ENCODE measurements at places on chromosomes 12 and 14.

DNA sequence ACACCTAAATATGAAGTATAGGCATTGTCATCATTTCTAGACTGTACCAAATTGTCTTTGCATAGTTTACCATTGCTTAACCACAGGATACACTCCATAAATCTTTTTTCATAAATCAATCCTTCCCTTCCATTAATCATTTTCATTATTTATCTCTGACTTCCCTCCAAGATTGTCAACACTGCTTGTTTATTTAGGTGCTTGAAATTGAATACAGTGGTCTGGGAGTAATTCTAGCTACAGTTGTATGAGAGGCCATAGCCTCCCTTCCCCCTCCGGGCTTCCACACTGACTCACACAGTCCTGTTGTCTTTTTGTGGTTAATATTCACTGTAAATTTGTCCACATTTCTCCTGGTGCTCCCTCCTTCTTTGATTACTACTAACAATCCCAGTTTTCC, 114.2 kb upstream of the ARID2 start:
- DNase-seq, result no peak

- no peak for DNase-seq
These were observed 16.8 kb upstream of the DYNC1H1 start for GRCh38 chr14:101947577-101947903.

- no peak for DNase-seq
These were observed 30.0 kb upstream of the STAB2 start for GRCh38 chr12:103556890-103557627.

DNA sequence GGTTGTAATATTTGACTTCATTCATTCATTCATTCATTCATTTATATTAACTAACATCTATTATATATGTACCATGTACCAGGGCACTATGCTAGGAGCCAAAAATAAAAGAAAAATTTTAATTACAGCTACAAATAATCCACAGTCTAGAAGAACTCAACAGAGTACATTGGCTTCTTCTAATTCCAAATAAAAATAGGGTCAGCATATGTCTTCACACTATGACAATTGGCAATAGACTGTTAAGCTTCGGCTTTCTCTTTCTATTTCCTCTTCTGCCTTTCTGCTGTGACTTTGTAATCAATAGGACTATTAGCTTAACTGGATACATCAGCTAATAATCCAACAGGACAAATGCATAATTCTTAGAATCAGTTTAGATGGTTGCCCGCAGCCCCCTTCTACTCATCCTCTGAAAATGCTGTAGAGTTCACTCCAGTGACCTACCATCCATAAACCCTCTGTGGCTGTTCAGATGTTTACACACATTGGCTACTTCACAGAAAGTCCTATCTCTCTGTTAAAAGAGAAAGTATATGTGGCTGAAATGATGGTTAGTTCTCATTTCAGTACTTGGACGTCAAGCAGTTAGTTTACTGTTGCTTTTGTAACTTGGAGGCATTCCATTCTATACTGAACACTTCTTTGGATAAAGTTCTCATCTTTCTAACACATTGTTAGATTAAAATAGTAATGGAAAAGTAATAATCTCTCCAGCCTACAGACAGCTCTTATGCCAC, 445.5 kb upstream of the GARIN6 start:
- no peak for DNase-seq

GRCh38 chr12:58773986-58774385, 146.3 kb downstream of the LRIG3 start:
- DNase-seq, result no peak

DNA sequence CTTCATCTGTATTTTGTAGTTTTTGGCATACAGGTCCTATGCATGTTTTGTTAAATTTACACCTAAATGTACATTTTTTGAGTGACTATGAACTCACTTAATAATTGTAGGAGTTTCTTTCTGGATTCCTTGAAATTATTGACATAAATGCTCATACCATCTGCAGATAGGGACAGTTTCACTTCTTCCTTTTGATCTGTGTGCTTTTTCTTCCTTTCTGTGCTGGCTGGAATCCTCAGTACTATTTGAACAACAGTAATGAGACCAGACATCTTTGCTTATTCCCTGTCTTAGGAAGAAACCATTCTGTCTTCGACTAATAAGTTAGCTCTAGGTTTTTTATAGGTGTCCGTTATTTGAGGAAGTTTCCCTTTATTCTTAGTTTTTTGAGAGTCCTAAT, 110.3 kb downstream of the ADGRD1 start:
- DNase-seq, result no peak

- no peak for DNase-seq
These were observed 1.1 kb downstream of the MSRB3 start for GRCh38 chr12:65279369-65280112.

- DNase-seq, result no peak
These were observed 155.8 kb downstream of the NTF3 start for GRCh38 chr12:5587711-5588121.

DNA sequence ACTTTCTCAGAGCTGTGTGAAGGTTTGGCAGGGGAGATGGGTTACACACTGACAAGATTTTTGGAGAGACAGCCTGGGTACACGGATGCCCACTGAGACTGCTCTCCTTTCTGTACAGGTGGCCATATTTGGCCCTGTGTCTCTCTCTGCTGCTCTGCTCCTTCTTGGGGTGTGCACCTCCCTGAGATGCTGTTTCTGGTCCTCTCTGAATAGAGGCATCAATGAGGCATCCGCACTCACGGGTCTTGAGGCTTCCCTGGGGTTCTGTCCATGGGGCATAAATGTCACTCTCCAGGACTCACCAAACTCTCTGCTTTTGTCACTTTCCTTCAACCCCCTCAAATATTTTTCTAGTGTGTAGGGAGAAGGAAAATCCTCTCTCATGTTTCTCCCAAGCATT, 77.5 kb downstream of the TTC8 start:
- no peak for DNase-seq

GRCh38 chr12:105862163-105862821, 276.5 kb downstream of the NUAK1 start:
- DNase-seq, result no peak

GRCh38 chr12:39771456-39771855, 151.9 kb upstream of the ABCD2 start:
- no peak for DNase-seq

GRCh38 chr14:58656671-58657411, 19.1 kb downstream of the DACT1 start:
- DNase-seq, result no peak

GRCh38 chr12:6961278-6961694, 9.2 kb downstream of the PHB2 start:
- peak; percentile 84 for DNase-seq

- DNase-seq, result no peak
These were observed 60.6 kb upstream of the KCNA1 start for GRCh38 chr12:4849115-4849541.

DNA sequence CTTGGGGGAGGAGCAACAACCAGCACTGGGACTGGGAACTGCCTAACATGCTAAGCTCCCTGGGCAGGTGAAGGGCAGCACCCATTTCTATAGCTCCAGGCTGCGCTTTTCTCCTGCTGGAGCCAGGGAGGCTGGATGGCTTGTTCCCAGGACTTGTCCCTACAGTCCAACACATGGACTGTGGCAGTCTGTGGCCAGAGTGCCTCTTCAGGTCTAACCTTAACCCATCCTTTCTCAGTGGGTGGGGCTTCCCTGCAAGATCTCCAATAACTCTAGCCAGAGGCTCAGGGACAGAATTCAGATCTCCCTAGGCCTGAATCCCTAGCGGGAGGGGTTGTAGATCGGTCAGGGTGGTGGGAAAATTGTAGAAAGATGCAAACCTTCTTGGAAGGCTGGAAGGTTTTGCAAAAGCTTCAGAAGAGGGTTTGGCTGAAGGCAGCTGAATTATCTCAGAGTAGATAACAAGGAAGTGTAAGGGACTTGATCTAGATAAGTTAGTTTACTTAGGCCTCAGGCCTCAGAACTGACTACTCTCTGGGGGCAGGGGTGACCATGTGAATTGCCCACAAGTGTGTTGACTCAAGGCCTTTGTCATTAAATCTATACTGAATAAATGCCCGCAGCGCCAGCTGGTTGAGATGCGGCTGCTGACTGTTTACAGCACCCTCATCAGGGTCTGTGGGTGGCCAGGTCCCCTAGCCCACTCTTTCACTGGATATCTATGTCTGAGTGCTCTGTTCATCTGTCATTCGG, 60.7 kb downstream of the SSPN start:
- no peak for DNase-seq

DNA sequence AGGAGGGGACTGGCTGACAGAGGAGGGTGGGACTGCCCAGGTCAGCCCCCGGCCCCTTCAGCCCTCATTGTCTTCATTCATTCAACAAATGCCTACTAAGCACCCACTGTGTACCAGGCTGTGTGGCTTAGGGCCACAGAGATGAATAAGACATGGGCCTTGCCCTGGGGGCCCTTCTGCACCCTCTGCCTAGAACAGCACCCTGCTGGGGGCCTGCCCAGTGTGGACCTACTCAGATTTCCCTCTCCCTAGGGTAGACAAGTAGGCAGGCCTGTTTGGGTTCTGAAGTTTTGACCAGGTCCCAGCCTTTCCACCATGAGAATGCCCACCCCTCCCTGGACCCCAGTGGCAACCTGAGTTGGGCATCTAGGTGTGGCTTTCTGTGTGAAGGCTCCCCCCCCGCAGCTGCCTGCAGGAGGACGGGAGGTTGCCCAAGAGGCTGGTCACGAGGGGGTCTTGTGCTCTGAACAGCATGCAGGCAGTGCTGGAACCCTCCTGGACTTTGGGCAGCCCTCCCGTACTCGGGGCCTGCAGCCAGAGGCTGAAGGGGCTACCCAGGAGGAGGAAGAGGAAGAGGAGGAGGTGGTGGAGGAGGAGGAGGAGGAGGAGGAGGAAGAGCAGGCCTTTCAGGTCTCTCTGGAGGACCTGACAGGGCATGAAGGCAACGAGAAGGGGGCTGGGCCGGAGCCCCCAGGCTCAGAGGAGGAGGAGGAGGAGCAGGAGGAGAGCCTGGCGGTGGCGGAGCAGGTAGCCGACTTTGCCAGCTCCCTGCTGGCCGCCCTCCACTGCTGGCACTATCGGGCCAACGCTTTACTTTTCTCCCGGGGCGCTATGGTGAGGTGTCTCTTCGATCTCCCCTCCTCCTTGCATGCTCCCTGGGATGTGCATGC, 33.4 kb downstream of the PLEKHG3 start:
- DNase-seq, result no peak

- DNase-seq, result no peak
These were observed at the start of gene KRT6A for GRCh38 chr12:52493172-52493571. KRT6A (minus strand) TSS chr12:52493257; CDS start chr12:52493188, 69 bp downstream.

DNA sequence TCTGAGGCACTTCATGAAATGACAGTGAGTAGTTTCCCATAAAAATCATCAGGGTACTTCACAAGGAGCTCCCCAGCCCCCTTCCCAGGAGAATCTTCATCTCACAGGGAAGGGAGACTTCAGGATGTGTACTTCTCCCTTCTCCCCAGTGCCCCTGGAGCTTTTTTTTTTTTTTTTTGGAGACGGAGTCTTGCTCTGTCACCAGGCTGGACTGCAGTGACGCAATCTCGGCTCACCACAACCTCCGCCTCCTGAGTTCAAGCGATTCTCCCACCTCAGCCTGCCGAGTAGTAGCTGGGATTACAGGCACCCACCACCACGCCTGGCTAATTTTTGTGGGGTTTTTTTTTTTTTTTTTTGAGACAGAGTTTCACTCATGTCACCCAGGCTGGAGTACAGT, 10.4 kb downstream of the ITPK1 start:
- DNase-seq, result no peak

- peak; percentile 11 for DNase-seq
These were observed 46.7 kb downstream of the RIN3 start for GRCh38 chr14:92560106-92560865.

GRCh38 chr14:69039288-69039628, 60.2 kb upstream of the ACTN1 start:
- no peak for DNase-seq

DNA sequence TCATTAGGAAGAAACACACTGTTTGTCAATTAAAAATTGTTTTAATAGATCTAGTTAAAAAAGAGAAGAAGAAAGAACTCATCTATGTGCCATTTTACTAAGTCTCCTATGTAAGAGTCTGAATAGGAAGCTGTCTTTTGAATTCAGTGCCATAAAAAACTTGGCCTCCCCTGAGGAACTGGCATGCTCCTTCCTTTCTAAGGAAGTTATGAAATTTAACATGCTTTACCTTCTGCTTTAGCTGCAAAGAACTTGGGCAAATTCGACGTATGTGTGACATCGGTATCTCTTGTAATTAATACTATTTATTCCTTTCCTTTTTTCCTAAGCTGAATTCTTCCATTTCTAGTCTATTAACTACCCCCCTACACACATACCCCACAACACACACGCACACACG, 12.5 kb downstream of the TM7SF3 start:
- no peak for DNase-seq

DNA sequence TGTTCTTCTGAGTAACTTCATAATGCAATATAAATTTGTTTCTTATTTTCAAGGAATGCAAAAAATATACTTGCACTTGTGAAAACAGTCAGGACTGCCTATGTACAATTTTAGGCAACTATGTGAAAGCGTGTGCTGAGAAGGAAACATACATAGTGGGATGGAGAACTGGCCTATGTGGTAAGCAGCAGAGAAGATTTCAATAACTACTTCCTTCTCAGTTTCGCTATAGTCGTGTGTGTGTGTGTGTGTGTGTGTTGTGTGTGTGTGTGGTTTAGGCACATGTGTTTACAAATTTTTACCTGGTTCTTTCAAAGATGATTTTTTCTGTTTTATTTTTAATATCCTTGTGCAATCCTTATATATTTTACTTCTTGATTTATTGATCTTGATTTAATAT, 211.8 kb downstream of the LRRK2 start:
- DNase-seq, result no peak

DNA sequence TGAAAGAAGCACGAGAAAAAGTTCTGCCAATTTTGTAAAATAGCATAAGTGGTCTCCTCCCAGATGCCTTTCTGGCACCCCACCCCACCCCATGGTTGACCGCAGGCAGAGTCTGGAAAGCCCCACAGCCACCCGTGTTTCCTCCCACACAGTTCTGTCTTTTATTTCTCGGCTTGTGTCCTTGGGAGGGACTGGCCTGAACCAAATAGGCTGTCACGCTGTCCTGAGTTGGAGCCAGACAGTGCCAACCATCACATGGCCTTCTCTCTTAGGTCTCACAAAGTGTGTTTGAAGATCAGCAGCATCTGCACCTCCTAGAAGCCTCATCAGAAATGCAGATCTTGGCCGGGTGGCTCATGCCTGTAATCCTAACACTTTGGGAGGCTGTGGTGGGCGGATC, 10.2 kb upstream of the LTA4H start:
- DNase-seq, result no peak

- DNase-seq, result no peak
These were observed 46.2 kb downstream of the BCAT1 start for GRCh38 chr12:24902511-24903328.

DNA sequence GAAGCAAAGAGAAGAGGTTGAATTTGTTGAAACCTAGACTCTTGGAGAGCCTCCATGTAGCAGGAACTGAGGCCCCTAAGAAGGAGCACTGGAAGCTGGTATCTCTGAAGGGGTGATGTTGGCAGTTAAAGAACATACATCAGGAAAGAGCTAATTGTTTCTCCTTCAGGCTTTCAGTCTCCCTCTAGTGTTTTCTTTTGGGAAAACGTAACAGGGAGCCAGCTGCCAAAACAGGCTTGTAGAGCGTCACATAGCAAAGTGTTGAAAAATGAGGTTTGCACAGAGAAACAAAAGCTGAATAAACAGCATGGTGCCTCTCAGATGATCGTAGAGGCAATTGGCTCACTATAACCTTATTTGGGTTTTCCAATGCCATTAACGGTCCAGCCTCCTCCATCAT, 46.9 kb upstream of the CAND1 start:
- DNase-seq, result no peak

GRCh38 chr12:27766587-27766986, 13.4 kb upstream of the KLHL42 start:
- no peak for DNase-seq
